ENCODE measurements at places on chromosomes 1 and 21.

GRCh38 chr1:218436997-218437396 is 91.9 kb downstream of the TGFB2 start:
- no peak for DNase-seq

GRCh38 chr1:176987016-176987415 is 177.5 kb downstream of the ASTN1 start:
- no peak for DNase-seq

- DNase-seq: no peak
Observed at GRCh38 chr1:40607921-40608320, 57.6 kb downstream of the RIMS3 start.

DNA sequence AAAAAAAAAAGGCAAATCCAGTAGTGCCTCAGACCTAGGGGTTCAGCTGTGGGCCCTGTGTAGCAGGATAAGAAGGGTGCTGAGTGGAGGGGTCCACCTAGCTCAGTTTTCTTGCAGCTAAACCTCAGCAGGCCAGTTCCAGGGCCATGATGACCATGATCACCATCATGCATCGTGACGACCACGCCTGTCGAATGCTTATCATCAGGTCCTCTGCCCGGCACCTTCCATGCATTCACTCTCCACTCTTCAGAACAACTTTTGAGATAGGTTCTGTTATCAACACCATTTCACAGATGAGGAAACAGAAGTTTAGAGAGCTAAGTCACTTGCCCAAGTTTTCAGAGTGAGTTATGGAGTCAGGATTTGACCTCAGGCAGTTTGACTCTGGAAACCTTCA is 54.9 kb downstream of the ACBD3 start:
- DNase-seq: no peak

- no peak for DNase-seq
Observed at GRCh38 chr1:182850319-182850718, 11.2 kb downstream of the DHX9 start.

DNA sequence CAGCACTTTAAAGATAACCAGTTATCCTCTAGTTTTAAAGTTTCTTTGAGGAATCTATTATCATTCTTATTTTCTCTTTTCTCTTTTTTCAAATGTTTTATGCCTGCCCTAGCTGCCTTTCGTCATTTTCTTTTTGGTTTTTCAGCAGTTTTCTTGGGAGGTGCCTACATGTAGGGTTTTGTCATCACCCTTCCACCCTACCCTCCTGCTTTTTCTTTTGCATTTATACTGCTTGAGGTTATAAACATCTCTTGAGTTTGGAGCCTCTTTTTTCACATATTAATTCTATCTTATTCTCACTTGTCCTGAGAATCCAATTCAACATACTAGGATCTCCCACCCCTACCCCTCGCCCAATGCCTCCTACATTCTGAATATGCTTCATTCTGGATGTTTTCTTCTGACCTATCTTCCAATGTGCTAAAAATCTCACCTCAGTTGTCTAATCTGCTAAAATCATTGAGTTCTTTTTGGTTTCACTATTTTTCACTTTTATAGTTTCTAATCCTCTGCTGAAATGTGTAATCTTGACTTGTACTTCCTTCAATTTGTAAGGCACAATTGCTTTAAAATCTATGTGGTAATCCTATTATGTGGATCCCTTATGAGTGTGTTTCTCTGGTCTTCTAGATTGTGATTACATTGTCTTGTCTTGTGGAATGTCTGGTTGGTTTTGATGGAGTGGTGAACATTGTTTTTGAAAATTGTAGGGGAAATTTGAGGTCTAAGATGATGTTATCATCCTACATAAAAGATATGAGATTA is 38.7 kb downstream of the MIA3 start:
- no peak for DNase-seq

- DNase-seq: no peak
Observed at GRCh38 chr1:59017501-59018231, 233.8 kb upstream of the JUN start.

DNA sequence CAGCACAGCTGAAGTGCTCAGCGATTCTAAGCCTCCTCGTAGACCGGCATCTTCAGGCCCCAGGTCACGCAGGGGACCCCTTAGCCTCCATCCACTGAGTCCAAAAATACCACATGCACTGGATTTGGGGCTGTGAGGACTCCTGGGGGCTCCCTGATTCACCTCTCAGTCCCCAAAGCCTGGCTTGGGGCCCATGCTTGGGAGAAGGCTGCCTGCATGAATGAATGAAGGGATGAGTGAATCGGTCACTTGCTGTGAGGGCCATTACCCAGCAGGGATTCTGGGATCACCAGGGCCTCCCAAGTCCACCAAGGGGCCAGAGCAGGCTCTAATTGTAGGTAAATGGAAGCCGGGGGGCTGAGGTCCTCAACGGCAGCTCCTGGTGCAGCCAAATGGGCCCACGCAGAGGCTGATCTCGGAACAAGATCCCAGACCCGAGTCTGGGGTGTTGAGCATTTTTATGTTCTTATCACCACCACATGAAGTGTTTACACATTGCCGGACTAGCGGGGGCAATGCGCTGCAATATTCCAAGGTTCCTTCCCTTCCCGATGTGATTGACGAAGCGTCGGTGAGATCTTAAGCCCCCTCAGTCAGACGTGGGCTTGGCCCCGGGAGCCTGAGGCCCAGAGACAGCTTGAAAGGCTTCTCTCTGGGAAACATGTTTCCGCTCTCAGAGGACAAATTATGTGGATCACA is 13.6 kb upstream of the ARHGEF16 start:
- DNase-seq: no peak

DNA sequence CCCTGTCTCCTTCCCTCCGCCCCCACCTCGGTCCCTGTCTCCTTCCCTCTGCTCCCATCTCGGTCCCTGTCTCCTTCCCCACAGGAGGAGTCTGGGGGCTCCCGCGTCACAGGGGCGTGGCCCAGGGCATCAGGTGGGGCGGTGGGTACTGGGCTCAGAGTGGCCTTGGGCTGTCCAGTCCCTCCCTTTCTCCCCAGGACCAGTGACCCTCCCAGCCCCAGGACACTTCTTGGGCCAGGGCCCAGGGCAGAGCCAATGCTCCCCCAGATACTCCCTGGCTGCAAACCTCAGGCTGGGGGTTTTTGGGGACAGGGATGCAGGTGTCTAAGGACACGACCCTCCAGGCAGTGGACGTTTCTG is 6.8 kb upstream of the RNF223 start:
- no peak for DNase-seq

GRCh38 chr1:29543586-29543985 is 307.3 kb downstream of the PTPRU start:
- DNase-seq: no peak

- no peak for DNase-seq
Observed at GRCh38 chr1:204170494-204171155, 4.5 kb upstream of the REN start.

DNA sequence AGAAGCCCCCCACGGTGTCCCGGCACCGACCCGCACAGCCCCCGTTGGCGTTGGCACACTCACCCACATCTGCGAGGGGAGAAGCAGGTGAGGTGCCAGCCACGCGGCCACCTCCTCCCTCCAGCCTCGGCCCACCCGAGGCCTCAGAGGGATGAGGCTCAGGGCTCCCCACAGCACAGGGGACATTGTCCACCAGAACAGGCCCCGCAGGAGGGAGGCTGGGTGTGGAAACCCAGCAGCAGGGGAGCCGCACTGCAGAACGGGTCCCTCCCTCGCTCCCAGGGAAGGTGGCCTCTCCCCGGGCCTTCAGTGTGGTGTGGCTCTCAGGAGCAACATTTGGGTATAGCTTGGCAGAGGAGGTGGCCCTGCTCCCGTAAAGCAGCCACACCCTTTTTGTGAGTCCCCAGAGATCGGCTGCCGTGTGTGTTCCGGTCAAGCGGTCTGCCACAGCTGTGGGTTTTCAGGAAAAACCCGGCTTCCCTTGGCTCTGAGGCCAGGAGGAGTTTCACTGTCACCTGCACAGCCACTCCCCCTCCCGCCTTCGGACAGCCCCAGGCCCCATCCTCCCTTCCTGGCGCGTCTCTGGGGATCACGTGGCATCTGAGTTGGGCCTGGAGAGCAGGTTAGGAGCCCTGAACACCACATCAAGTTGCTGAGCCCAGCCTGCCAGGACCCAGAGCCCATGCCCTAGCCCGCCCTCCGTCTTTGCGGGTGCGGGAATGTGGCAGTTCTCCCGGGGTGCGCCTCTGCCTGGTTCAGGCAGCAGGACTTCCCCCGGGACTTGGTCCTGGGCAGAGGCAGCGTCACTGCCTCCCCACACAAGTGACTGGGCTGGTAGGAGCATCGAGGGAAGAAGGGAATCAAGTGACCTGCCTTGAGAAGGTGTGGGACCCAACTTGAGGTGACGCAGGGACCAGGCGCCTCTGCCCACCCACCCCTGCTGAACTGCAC is 64.0 kb downstream of the MEGF6 start:
- no peak for DNase-seq

DNA sequence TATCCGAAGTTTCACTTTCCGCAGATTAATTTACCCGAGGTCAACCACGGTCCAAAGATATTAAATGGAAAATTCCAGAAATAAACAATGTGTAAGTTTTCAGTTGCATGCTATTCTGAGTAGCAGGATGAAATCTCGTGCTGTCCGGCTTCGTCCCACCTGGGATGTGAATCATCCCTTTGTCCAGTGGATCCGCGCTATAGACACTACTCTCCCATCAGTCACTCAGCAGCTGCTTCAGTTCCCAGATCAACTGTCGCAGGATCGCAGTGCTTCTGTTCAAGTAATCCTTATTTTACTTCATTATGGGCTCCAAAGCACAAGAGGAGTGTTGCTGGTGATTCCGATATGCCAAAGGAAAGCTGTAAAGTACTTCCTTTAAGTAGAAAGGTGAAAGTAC is 8.3 kb upstream of the LRP8 start:
- no peak for DNase-seq

DNA sequence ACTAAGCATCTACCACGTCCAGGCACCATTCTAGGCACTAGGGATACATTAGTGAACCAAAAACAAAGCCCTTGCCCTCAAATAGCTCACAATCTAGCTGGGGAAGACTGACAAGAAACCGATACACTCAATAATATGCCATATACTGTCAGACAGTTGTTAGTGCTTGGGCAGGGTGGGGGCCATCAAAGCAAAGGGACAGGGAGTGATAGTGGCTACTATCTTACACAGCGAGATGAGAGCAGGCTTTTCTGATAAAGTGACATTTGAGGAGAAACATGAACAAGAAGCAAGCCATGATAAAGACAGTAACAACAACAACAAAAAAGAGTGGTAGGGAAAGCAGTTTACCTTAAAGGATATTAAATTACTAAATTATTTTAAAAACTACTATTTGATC is 41.1 kb downstream of the ERO1B start:
- DNase-seq: no peak

- DNase-seq: no peak
Observed at GRCh38 chr1:56709269-56709880, 64.3 kb downstream of the PRKAA2 start.

DNA sequence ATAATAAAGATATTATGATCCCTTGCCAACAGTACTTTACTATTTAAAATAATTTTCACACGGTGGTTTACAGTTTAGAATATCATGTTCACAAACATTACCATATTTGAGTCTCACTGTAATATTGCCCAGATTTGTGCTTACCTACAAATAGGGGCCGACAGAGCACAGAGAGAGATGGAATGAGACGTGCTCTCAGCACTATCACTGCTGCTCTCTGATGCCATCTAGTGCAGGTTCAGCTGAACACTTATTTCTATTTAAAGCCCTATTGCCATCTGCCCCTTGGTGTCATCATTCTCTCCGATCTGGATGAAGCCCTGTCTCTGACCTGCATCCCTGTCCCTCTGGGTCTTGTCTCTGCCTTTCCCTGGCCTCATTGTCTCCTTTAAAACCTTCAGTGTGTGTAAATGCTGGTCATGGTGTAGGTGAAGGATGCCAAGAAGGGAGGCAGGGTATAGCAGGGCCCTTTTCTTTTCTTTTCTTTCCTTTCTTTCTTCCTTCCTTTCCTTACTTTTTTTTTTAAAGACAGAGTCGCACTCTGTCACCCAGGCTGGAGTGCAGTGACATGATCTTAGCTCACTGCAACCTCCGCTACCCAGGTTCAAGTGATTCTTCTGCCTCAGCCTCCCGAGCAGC is 6.9 kb upstream of the GPATCH4 start:
- peak; percentile 35 for DNase-seq

DNA sequence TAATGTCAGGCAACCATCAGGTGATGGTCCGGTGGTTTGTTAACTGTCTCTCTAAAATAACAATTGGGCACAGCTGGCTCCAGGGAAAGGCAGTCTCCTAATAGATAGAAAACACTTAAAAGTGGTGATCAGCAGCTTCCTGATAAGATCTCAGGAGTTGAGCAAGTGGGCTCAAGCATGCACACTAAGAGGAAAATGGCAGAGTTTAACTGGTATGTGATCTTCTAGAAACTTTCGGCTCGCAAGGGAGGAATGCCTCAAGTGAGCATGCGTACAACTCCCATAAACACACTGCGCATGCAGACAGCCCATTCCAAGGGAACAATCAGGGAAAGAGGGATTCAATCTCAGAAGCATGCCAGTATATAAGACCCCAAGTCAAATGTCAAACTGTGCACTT is 52.2 kb upstream of the VTCN1 start:
- DNase-seq: no peak

DNA sequence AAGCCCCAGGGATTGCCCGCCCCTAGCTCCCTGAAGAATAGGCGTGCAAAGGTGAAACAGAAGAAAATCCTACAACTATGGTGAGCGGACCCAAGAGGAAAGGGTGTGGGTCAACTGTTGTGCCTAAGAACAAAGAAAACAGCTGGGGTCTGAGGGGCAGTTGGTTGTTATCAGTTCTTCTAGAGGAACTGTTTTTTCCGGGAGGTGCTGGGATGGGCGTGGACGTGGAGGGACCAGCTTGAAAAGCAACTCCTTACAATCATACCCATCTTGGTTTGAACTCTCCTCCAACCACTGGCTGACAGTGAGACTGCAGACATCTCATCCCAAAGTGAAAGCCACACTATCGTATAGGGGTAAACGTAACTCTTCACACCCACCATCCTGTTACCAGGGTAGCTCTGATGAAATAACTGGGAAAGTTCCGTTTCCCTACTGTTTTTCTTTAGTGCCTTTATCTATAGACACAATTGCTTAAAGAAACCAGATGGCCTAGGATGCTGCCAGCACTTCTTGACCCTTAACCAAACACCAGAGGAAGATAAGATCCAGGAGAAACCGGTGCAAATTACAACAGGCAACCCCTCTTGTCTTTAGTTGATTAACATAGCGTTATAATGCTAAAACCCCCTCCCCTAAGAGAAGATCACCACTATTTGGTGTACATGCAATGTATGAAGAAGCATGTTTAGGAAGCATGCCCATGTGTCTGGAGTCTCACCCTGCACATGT is 25.6 kb upstream of the FAM89A start:
- DNase-seq: no peak

Data from stimulated activated CD4-positive, alpha-beta T cell treated with anti-CD3 and anti-CD28 coated beads, Interleukin-15, amount 100 ng/mL, for 1 hour (primary cell).